ENCODE measurements at places on chromosomes 2 and 18. TPM values are rescaled to one million over a fixed set of nuclear protein-coding genes. Genes with fewer than 3 reads are reported as not detected.

GAD1 gene
- 0.85 TPM for total RNA-seq

SCN2A gene
- 5.3 TPM for total RNA-seq

DHRS9 gene
- total RNA-seq: 0.69 TPM

PTPRN gene
- total RNA-seq: 1.0 TPM

GALNT14 gene
- total RNA-seq: 2.9 TPM

All from urinary bladder (tissue), 4 donors.